Right renal cortex interstitium (tissue), 3 donors: ENCODE measurements at places on chromosomes 1 and 21. TPM values are rescaled to one million over a fixed set of nuclear protein-coding genes. Genes with fewer than 3 reads are reported as not detected.

LCE1F gene
- not detected for polyA plus RNA-seq

ARHGAP30 gene
- 2.0 TPM for polyA plus RNA-seq

NBPF4 gene
- not detected for polyA plus RNA-seq

GRCh38 chr1:63704443-63704842 is 69.4 kb upstream of the ROR1 start:
- no peak for DNase-seq

GRCh38 chr21:26280148-26280547 is 109.6 kb upstream of the APP start:
- DNase-seq = no peak

GRCh38 chr1:93976291-93976690 is 67.1 kb upstream of the GCLM start:
- no peak for DNase-seq

GRCh38 chr1:221371705-221372104 is 370.2 kb downstream of the DUSP10 start:
- DNase-seq = no peak
